Activated CD8-positive, alpha-beta memory T cell treated with anti-CD3 and anti-CD28 coated beads for 48 hours (primary cell): ENCODE measurements at places on chromosomes 4 and X.

DNA sequence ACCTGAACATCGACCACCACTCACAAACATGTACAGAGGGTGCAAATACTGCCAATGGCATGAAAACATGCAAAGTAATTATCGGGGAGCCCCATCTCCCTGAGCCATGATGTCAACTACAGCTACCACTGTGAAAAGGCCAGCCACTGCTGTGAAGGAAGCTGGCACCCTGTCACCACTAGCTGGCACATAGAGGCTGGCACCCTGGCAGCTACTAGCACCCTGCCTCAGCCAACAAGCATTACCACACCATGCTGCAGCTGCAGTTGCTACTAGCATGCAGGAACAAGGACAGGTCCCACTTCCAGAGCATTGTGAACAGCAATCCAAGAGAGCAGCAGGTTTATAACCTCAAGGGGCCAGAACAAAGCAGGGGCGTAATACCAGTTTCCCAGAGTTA lies 81.4 kb downstream of the PRR32 start:
- DNase-seq, result no peak

GRCh38 chr4:110823251-110823650 lies 200.4 kb upstream of the PITX2 start:
- DNase-seq, result no peak

- no peak for DNase-seq
Observed at GRCh38 chr4:68404153-68404552, 43.1 kb upstream of the TMPRSS11E start.

DNA sequence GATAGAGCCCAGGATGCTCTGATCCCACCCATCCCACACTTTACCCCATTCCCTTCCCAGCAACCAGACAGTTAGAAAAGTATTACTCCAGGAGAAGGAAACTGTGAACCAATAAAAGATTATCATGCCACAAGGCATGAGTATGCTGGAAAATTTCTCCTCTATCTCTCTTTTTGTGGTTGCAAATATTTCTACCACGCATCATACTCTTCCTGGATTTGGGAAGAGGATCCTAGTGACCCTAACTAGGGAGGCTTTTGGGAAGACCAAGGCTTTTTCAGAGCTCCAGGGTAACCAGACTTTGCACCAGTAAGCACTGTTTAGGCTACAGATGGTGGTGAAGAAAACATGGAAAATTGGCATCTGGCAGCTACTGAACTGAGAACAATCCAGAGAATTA lies 257.6 kb upstream of the CLNK start:
- DNase-seq, result no peak

- peak; percentile 31 for DNase-seq
Observed at GRCh38 chr4:15654593-15655222, 449 bp downstream of the FBXL5 start.

DNA sequence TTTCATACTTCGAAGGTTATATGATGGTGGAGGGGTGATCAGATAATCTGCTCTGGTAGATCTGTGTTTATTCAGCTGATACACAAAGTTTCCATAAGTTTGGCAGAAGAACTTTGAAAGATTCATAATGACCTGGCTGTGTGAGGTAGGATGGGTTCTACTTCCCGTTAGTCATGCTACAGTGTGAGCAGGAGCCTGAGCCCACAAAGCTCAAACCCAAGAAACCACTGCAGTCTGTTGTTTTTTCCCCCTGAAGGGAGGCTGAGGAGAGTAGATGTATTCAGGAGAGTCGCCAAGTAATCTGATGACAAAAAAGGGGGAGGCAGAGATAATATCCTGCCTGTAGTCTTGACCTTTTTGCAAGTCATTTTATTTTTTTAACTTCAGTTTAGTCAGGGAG lies 52.8 kb upstream of the PPP3CA start:
- no peak for DNase-seq

- DNase-seq, result peak; percentile 5
Observed at GRCh38 chrX:107628662-107629539, 591 bp downstream of the PRPS1 start.

DNA sequence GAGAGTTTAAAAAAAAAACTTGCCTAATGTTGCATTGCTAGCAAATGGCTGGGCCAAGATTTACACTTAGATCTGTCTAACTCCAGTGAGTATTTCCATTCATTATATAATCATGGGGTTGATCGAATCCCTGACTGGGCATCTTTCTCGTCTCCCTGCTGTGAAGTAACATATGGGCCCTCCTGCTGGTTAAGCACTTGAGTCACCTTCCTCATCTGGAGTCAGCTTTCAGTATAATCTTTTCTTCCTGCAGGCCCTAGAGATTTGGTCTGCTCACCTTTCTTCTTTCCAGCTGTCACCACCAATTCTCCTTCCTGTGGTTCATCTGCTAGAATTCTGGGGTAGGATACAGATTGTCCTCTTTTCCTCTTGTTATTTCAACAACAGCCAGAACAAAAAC lies 41.6 kb downstream of the TIGD2 start:
- no peak for DNase-seq

DNA sequence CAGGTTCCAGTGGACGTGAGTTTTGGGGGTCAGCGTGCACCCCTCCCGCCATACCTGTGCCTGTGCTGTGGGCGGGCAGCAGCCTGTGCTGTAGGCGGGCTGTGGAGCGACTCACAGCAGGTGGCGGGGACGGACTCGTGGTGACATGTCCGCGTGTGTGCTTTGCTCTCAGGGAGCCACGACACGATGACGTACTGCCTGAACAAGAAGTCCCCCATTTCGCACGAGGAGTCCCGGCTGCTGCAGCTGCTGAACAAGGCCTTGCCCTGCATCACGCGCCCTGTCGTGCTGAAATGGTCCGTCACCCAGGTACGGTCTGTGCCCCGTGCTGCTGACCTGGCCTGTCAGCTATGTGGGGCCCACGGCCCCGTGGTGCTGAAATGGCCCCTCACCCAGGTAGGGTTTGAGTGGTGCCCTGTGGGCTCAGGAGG lies 7.4 kb downstream of the PLCXD1 start:
- DNase-seq, result no peak

DNA sequence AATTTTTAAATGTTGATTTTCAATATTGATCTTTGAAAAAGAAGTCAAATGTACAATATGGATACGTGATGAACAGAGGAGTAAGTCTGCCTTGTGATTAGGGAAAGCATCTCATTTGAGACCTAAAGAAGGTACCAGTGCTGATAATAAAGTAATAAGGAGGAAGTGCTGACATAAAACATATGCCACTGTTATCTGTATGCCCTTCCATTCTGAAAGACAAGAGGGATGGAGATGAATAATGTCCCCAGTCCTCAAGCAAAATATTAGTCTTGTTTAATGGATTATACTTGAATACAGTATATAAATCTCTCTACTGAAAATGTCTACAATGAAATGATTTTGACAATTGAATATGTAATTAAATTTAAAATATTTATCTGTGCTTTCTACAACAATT lies 58.2 kb downstream of the CCSER1 start:
- no peak for DNase-seq

GRCh38 chrX:30881797-30882196 lies 7.3 kb downstream of the TAB3 start:
- no peak for DNase-seq

GRCh38 chr4:54400188-54400587 lies 171.1 kb downstream of the PDGFRA start:
- no peak for DNase-seq

DNA sequence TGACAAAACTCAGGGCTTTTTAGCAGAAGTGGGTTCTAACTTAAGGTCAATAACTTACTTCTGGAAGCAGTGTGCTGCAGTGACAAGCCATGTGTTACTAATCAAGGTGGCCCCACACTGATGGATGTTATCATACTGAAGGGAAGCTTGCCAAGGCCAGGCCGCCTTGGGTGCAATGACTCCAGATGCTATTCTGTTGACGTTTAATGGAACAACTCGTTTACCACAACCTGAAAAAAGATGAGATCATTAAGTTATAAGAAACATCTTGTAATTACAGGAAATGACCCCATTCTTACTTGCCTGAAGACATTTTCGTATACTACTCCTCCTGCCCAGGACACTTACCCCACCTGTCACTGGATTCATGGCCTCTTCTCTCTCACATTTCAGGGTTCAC lies 38.9 kb upstream of the TMPRSS11D start:
- no peak for DNase-seq

GRCh38 chrX:151754641-151755215 lies 20.2 kb downstream of the CNGA2 start:
- no peak for DNase-seq

- DNase-seq, result peak; percentile 19
Observed at GRCh38 chr4:99405433-99406115, 29.6 kb downstream of the ADH7 start.

DNA sequence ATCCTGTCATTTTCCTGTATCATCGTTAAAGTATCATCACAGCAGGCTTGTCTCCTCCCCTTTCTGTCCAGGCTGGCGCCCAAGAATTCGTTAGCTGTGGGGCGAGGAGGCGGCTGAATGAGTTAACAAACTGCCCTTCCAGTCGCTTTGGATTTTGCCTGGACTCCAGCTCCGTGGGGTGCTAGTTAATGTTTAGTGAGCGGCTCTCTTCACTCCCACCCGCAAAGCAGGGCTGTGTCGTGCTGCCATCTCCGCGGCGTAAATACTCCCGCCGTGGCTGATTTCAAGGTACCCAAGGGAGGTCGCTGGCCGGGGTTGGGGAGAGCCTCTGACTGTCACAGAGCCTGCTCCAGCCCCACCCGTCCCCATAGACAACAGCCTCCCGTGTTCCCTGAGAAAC lies 44.9 kb upstream of the SPRY1 start:
- no peak for DNase-seq

- DNase-seq, result no peak
Observed at GRCh38 chr4:141645611-141646340, 9.4 kb downstream of the IL15 start.

DNA sequence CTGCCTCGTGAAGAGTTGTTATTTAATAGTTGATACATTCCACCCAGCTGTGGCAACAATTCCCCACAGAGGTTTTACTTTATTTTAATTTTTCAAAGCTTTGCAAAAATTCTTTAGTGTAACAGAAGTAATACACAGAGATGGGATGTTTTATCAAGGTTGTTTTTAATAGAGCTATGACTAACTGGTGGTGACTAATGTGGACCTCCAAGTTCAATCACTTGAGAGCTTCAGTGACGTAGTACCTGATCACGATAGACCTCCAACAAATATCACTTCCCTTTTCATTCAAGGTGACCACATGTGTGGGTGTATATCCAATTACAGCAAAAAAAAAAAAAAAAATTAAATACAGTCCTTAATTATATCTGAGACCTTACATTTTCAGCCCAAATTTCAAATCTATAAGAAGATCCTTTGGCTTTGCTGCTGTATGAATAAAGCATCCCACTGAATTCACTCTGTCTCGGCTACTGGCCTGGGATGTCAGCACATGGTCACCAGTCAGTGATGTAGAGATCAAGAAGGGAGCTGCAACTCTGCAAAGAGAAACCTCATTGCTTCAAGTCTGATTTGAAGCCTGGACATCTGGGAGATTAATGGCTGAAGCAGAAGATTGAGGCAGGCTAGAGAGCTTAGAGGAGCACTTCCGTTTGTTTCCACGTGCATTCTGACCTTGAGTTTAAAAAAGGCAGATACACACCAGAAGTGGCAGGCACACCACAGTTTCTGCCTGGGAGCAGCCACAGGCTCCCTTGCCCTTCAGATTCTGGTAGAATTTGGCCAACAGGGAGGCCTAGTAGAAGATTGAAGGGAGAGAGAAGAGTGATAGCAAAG lies 345.9 kb upstream of the NOCT start:
- DNase-seq, result no peak

GRCh38 chr4:168674866-168675265 lies 178.0 kb downstream of the PALLD start:
- DNase-seq, result no peak

- DNase-seq, result no peak
Observed at GRCh38 chr4:142558851-142559250, 287.2 kb downstream of the INPP4B start.

- no peak for DNase-seq
Observed at GRCh38 chr4:155837203-155837796, 28.8 kb downstream of the ASIC5 start.

- DNase-seq, result no peak
Observed at GRCh38 chr4:95118497-95118896, 360.7 kb downstream of the BMPR1B start.

DNA sequence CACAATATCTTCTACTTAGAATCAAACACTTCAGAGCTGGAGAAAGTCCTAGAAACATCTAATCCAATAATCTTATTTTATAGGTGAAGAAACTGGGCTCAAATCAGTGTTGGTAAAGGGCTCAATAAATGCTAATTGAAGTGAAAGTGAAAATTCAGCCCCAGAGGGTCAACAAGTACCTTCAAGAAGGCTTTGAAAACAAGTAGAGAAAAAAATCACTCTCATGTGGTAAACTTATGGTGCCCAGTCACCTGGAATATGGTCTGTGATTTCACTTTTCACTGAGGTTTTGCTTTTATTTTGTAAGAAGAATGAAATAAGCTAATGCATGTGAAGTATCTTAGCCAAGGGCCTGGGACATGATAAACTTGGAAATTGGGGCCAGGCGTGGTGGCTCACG lies 29.1 kb upstream of the EIF4E start:
- DNase-seq, result no peak

GRCh38 chr4:23060776-23061175 lies 368.0 kb downstream of the GBA3 start:
- no peak for DNase-seq

DNA sequence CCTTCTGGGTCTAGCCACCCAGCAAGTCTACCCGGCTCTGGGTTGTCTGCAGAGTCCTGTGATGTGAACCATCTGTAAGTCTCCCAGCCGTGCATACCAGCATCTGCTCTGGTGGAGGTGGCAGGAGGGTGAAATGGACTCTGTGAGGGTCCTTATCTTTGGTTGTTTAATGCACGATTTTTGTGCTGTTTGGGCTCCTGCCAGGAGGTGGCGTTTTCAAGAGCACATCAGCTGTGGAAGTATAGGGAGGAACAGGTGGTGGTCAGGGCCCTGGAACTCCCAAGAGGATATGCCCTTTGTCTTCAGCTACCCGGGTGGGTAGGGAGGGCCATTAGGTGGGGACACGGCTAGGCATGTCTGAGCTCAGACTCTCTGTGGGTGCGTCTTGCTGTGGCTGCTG lies 66.5 kb upstream of the ZFP42 start:
- DNase-seq, result no peak

GRCh38 chr4:16881151-16881884 lies 17.1 kb downstream of the LDB2 start:
- no peak for DNase-seq

DNA sequence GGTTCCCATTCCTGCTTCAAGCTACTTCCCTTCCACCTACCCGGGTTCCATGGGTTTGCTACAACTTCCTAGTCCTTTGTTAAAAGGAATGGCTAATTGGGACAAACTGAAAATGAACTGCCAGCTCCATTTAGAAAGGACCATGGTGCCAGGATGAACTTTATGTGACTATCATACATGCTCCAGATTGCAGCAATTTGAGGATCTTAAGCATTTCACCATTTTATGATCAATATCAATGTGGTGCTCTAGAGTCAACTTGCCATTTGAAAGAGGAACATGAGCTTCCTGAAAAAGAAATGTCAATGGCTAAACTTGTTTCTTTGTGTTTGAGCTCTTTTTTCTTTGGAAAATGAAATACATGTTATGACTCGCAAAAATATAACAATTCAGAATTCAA lies 92.7 kb upstream of the IL15 start:
- DNase-seq, result no peak

GRCh38 chr4:122104184-122104583 lies 47.9 kb upstream of the BLTP1 start:
- no peak for DNase-seq
